Right lobe of liver (tissue), 6 donors: ENCODE measurements at places on chromosomes 16 and 17. TPM values are rescaled to one million over a fixed set of nuclear protein-coding genes. Genes with fewer than 3 reads are reported as not detected.

- no peak for DNase-seq
Observed at GRCh38 chr17:82303944-82304808, 13.2 kb downstream of the CD7 start.

DNA sequence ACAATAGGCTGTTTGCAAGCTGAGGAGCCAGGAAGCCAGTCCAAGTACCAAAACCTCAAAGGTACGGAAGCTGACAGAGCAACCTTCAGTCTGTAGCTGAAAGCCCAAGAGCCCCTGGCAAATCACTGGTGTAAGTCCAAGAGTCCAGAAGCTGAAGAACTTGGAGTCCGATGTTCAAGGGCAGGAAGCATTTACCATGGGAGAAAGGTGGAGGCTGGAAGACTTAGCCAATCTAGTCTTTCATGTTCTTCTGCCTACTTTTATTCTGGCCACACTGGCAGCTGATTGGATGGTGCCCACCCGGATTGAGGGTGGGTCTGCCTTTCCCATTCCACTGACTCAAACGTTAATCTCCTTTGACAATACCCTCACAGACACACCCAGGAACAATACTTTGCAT lies 15.3 kb downstream of the CD300LB start:
- no peak for DNase-seq

DNA sequence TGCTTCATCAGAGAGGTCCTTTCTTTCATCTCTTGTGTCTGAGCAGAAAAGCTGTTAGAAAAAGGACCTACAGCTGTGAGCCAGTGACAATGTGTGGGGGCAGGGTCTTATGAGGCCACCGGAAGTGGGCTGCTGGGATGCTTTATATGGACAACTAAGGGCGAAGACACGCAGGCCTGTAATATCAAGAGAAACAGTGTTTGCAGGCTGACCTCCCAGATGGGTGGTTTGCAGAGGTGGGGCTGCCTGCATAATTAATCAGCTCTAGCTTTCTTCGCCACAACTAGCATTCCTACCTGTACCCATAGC lies 30.4 kb upstream of the SALL1 start:
- no peak for DNase-seq

DNA sequence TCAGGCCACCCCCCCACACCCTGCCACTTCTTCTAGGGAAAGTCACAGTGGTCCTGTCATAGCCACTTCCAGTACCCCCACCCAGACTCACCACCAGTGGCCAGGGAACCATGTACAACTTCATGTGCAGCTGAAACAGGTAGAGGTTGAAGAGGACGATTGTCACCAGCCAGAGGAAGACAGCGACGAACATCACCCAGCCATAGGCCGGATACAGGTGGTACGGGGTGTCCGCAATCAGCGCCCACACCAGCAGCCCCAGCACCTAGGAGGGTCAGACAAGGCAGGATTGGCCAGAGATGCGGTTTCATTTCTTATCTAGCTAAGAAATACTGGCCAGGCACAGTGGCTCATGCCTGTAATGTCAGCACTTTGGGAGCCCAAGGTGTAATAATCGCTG lies 16.7 kb downstream of the ARL2BP start:
- DNase-seq: peak; percentile 28

- peak; percentile 32 for DNase-seq
Observed at GRCh38 chr17:249236-249993, 68.0 kb upstream of the DOC2B start.

DNA sequence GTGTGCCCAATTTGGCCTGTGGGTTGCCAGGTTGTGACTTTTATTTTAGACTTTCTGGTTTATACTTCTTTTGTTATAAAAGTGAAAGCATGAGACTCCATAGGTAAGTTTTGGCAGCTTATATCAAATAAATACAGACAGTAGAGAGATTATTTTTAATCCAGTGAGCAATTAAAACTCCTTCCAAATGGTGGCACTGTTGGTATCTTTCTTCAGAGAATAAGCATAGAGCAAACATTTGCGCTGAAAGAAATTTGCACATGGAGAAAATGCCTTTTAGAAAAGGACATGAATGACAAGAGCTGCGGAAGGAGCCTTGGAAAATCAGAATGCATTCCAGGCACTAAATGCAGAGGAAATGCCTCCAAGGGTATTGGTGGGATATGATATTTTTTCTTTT lies 46.1 kb upstream of the DNAJA2 start:
- no peak for DNase-seq

DNA sequence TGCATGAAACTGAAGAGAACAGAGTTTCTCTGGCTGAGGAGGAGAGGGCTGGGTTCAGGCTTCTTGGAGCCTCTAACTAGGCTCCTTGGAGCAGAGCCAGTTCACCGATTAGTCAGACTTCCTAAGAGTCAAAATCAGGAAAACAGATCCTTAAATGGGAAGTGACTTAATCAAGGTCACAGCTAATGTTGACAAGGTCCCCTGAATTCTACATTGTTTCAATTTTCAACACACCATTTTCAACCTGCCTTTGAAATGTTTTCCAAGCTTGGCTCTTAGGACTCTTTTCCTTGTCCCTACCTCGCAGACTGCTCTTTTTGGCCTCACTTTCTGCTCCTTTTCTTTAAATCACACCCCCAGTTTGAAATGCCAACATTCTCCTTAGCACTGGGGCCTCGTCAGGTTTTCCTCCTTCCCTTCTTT lies 16.3 kb downstream of the MYL4 start:
- DNase-seq: no peak

DNA sequence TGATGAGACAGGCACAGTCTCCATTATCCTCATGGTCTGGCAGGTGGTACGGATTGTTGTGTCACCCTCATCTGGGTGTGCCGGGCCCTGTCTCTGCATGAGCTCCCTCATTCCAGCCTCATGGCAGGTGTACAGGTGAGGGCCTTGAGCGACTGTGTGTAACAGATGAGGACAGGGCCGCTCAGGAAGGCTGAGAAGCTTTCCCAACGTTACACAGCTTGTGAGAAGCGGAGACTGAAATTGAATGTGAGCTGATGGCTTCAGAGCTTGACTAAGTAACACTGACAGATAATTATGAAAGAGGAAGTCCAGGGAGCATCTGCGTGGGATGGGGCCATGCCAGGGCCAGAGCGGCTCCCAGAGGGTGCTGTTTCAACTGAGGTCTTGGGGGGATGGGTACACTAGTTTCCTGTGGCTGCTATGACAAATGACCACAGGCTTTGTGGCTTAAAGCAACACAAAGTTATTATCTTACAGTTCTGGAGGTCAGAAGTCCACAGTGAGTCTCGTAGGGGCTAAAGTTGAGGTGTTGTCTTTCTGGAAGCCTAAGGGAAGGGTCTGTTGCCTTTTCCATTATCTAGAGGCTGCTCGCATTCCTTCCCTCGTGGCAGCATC lies 36.7 kb downstream of the CMIP start:
- peak; percentile 81 for DNase-seq

- no peak for DNase-seq
Observed at GRCh38 chr17:80773243-80773991, 218.2 kb upstream of the CHMP6 start.

GRCh38 chr17:78365561-78366108 lies 5.8 kb upstream of the SOCS3 start:
- DNase-seq: no peak

GRCh38 chr16:13708347-13709120 lies 211.4 kb upstream of the ERCC4 start:
- no peak for DNase-seq

- DNase-seq: no peak
Observed at GRCh38 chr16:71811261-71811803, 2.7 kb upstream of the AP1G1 start.

DNA sequence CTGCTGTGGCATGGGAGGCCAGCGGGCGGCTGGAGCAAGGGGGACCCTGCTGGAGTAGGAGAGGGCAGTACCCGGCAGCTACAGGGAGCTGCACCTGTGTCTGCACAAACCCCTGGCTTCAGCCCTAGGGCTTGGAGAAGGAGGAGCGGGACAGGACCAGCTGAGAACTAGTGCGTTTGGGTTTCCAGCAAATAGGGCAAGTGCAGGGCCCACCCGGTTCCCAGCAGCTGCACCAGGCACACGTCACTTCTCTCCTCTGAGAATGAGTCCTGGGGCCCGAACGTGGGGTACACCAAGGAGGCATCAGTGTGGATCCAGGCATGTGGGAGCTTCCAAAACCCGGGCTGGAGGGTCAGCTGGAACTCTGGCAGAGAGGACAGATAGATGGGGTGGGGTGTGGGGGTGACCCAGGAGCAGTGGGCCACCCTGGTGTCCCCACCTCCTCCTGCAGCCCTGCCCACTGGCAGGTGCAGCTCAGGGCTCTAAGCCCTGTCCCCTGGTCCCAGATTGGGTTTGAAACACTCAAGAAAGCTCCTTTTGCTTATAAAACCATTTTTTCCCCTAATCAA lies 5.6 kb downstream of the C16orf89 start:
- DNase-seq: no peak

DNA sequence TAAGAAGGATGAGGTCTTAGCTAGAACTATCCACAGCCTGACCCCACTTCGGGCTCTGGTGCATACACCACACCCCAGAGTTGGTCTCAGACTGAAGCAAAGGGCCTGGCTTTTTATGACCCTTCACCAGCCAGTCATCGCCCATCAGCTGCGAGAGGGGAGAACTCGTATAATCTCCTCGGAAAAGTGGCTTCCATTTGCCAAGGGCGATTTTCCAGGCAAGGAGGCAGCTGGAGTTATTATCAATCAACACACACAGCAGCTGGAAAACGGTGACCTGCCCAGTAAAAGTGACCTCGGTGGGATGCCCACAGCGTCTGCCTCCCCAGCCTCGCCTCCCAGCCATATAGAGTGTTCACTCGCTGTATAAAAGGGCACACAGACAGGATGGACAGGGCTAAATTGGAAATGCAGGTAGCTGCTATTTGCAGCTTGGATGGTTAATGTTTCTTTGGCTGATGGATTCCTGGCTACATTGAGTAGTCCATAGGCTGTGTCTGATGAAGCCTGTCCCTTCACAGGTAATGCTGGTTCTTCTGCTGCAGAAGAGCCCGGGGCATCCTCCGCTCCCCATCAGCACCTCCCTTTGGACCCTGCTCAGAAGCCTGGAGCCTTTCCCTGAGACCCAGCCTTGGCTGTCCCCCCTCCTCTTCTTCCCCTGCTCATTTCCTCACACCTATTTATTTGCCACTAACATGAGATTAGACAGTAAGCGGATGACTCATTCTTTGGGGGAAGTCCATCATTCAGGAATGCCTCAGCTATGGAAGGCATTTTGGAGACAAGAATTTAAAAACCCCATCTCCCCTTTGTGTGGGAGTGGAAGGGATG lies 45.7 kb downstream of the TMEM186 start:
- DNase-seq: no peak

DNA sequence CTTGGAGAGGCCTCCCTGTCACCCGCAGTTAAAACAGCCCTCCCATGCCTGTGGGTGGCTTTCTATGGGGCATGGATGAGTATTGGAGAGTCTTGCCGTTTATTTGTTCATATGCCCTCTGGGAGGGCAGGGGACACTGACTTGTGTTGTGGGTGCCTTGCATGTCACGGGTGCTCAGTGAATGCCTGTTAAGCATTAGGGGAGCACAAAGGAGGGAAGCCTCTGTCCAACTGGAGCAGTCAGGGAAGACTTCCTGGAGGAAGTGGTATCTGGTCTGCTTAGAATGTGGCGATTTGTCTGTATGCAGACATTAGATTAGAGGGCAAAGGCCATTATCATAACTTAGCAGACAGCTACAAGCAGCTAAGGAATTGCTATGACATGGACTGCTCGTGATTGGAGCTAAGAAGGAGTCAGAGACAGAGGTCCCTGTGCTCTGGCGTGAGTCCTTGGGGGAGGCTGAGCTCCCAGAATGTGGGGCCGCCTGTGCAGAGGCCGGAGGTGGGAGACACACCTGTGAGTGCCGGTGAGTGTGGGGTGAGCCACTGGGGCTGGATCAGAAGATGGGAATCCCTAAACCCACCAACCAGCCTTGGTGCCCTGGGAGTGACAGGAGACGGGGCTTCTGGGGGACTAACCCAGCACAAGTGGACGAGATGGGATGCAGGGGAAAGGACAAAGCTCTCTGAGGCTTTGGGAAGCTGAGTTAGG lies 286.1 kb downstream of the SEC14L1 start:
- DNase-seq: no peak

DNA sequence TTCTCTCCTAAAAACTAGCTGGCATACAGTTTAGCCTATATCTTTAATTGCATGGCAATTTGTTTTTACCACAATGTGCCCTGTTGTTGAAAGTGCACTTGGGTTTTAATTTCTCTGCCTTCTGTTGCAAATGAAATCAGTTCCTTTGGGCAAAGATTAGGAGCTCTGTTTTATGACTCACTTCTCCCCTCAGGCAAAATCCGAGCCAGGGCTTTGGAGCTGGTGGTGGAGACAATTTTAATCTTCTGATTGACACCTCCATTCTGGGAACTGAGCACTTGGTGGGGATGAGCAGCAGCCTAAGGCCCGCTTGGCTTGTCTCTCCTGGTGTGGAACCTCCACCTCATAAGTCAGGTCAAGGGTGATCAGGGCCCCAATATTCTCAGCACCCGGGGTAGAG lies 13.3 kb upstream of the MYH8 start:
- DNase-seq: no peak

DNA sequence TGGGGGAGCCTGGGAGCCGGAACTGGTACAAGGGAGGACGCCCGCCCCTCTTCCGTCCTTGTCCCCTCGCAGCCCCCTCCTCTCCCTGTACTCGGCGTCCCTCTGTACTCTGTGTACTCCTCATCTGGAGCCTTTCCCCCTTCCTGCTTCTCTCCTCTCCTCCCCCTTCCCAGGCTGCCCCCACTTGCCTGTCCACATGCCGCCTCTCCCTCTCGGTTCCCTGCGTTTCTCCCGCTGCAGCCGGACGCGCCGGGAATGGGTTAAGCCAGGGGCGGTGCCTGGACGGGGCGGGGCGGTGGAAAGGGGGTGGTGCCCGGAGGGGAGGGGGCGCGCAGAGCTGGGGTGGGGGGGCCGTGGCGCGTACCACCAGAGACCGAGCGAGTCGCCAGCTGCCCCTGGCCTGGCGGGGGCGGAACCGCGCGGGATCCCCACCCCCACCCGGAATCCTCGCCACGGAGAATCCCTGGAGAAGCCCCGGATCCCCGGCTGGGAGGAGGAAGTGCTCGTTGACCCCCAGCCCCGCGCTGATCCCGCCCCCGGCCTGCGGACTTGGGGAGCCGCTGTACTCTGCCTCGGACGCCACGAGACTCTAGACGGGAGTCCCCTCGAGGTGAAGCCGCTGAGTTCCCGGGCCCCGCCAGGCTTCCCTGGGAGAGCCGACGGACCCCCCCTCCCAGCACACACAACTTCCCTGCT lies 22.6 kb downstream of the GJD3 start:
- DNase-seq: peak; percentile 93

Gene TPSG1
- 0.20 TPM for total RNA-seq

Gene TNFRSF13B
- not detected for total RNA-seq

Gene PRSS33
- total RNA-seq: not detected

Gene CCL17
- not detected for total RNA-seq

Gene KCNH4
- not detected for total RNA-seq
